AG09319 (cell line): ENCODE measurements at places on chromosomes 5 and 9.

- no peak for DNase-seq
These were observed 39.0 kb upstream of the TARS1 start for GRCh38 chr5:33401482-33402390.

DNA sequence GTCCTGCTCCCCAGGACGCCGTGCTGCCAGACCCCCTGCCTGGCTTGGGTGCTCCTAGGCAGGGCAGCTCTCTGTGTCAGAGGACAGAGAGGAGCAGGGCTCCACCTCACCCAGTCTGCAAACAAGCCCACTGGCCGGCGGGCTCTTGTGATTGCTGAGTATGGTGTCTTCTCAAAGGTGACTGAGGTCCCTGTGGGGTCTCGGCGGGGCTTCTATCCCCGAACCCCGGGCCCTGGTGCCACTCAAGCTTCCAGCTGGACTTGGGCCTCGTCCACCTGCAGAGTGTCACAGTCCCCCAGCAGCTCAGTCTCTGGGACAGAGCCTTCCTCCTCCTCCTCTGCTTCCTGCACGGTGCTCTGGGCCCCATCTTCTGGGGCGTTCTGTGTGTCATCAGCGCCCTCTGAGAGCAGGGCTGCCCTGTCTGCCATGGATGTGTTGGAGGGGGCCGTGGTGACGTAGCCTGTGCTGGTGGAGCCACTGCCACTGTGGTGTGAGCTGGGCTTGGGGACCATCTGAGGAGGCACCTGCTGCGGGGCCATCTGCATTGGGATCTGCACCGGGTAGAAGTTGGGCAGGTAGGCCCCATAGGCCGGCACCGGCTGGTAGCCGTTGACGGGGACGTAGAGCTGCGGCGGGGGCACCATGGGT is 226.5 kb downstream of the ROR2 start:
- DNase-seq = no peak

DNA sequence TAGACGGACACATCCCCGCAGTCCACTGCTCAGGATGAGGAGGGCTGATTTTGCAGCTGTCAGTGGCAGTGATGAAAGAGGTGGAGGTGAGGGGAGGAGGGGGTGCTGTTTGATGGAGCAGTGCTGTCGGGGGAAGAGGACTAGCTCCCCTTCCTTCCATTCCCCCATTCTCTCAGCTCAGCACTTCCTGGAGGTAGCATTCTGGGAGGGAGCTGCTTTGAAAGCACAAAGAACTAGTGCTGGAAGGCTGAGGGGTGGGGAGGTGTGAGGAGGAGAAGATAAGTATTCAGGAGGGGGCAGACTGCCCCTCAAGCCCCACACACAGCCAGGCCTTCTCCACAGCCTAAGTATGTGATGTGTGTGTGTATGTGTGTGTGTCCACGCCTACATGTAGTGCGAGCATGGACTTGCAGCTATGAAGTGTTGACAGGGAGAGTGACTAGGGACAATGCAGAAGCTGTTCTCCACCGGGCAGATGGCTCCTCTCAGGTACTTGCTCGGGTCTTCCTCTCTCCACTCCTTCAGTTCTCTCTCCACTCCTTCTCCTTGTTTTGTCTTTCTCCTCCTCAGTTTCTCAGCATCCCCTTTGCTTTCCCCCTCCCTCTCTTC is 65.5 kb upstream of the HSPA9 start:
- no peak for DNase-seq

DNA sequence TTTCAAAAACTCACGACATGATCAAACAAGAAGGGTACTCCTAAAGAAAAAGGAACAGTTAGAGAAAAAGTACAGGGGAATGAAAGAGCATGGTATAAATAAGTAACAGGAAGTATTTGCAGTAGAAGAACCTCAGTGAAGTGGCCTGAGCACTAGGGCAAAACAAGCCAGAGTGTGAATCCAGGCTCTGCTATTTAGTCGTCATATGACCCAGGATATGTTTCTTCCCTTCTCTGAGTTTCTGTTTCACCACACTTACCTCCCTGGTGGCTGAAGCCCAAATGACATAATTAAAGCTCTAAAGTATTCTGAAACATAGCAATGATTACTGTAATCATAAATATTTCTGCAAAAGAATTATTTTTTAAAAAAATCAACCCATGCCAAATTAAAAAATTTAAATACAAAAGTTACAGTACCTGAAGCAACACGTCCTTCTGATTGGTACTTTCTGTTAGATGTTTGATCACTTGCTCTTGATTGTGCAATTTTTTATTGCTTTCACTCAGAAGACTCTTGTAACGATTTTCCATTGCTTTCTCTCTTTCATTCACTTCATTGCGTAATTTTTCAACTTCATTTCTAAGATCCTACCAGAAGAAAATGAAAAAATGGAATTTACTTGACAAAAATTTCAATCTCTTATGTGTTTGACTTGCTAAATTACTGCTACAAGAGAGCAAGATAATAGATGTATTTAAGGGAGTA is 88.9 kb downstream of the CDK5RAP2 start:
- DNase-seq = no peak

GRCh38 chr5:5387192-5387591 is 35.3 kb upstream of the ICE1 start:
- DNase-seq = no peak
